ENCODE measurements at places on chromosomes 3 and 15. TPM values are rescaled to one million over a fixed set of nuclear protein-coding genes. Genes with fewer than 3 reads are reported as not detected.
A peak's percentile ranks its signal among the peaks of the same experiment; 100 is the strongest.

GRCh38 chr3:28947061-28947460, 333.8 kb upstream of the RBMS3 start:
- DNase-seq = no peak

DNA sequence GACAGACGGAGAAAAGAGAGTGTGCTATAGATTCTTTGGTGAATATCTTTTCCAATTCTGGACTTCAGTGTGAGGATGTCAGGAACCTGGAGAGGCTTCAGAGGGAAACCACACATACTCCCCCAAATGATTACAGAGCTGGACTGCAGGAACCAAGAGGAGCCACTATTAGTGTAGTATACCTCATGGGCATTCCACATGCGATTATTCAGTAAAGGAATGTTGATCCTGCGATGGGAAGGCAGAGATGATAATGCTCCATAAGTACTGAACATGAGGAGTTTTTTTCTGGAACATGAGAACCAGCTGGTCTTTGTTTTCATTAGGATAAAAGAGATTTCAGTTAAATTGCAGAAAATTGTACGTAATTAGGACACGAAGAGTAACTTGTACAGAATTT, 18.7 kb downstream of the STARD9 start:
- DNase-seq = no peak

- DNase-seq = no peak
Measured at GRCh38 chr3:60579734-60580133, 671.5 kb downstream of the FHIT start.

DNA sequence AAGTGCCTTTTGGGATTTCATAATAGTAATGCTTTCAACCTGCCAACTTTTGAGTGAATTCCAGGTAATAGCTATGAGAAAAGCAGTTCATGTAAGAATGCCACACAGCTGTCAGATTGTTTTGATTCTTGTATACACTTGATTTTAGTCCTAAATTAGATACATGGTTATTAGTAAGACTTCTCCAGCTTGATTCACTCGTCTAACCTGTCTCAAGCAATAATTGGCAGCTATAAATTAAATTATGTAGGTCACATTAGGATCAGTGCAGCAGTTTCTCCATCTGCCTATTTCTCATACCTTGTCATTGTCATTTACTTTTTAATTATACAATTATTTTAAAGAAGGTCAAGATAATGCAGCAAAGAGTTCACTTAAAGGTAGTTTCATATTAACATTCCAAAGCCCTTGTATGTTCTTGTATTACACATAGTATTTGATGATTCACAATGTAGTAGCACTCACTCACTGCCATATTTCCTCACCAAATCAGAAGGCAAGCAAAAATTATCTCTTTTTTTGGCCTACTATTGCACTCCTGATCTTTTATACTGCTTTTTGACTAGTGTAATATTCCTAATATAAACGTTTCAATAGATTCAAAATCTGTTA, 10.9 kb upstream of the CRYBG3 start:
- DNase-seq = no peak

- no peak for DNase-seq
Measured at GRCh38 chr15:29031502-29032228, 145.9 kb downstream of the APBA2 start.

DNA sequence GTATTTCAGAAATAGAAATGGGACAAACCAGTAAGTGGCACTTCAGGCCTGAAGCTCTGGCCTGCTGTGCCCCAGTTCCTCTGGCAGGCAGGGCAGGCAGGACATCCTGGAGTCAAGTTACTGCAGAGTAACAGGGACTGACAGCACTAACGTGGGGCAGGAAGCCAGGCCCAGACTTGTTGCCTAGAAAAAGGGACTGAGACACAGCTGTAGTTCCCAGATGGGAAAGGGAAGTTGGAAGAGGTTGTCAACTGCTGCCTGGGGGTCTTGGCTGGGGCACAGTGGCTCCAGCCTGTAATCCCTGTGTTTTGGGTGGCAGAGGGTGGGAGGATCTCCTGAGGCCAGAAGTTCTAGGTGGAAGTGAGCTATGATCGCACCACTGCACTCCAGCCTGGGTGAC, 171.9 kb downstream of the FMN1 start:
- DNase-seq = peak; percentile 46

- no peak for DNase-seq
Measured at GRCh38 chr3:40044487-40044886, 235.1 kb downstream of the MYRIP start.

GRCh38 chr15:94231723-94232468, 535 bp downstream of the MCTP2 start:
- peak; percentile 18 for DNase-seq

DNA sequence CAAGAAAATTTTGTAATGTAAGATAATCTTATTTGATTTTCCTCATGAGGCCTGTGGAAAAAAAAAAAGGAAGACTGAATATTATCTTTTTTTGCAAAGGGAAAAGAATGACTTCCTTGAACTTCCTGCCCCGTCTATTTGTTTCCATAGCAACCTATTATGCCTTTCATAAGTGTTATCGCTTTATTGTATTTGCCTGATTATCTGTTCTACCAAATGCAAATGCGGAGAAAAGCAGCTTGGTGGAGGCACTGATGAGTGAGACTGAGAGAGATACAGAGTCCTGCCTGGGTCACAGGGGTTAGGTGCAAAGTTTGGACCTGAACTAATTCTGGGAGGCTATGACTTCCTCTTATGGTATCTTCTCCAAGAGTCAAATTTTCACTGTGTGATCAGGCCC, 334.0 kb upstream of the KCNMB2 start:
- no peak for DNase-seq

GRCh38 chr15:70125605-70126004, 27.9 kb upstream of the TLE3 start:
- no peak for DNase-seq

- no peak for DNase-seq
Measured at GRCh38 chr3:170021083-170021482, 16.7 kb upstream of the GPR160 start.

DNA sequence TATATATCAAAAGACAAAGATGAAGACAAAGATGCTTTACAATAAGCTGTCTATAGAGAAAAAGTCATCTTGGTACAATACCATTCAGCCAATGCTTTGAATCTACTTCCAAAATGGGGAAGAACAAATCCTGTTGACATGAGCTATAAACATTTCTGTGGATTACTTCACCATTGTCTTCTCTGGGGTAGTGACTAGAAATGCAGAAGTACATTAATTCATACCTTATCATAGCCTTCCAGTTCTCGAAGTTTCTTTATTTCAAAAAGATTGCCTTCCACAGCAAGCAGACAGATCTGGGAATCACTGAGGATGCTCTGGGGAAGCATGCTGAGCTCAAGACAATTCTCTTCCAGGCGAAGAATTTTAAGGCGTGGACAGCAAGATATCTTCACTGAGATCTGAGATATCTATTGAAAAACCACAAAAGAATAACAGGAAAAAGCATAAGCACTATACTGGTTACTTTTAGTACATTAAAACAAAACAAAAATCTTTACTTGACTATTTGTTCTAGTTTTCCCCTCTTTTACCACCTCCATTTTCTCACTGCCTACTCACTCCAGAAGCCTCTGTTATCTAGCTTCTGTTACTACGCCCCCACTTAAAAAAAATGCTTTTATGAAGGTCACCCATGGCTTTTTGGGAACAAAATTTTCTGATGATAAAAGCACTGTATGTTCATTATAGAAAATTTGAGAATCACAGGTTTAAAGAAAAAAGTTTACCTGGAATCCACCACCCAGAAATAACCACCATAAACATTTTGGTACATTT, 3.6 kb downstream of the LRRC57 start:
- DNase-seq = no peak

DNA sequence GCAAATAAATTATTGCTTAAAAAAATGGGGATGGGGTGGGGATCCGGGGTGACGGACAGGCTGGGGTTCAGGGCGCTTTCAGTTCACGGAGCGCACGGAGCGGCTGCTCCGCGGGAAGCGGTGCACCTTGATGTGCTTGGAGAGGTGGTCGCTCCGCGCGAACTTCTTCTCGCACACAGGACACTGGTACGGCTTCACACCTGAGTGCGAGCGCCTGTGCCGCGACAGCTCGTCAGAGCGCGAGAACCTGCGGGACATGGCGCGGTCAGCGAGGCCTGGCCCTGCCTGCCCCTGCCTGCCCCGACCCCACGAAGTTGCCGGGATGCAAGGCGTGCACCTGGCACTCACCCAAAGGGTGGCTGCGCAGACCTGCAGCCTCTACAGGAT, 13.6 kb downstream of the KLF15 start:
- DNase-seq = no peak

DNA sequence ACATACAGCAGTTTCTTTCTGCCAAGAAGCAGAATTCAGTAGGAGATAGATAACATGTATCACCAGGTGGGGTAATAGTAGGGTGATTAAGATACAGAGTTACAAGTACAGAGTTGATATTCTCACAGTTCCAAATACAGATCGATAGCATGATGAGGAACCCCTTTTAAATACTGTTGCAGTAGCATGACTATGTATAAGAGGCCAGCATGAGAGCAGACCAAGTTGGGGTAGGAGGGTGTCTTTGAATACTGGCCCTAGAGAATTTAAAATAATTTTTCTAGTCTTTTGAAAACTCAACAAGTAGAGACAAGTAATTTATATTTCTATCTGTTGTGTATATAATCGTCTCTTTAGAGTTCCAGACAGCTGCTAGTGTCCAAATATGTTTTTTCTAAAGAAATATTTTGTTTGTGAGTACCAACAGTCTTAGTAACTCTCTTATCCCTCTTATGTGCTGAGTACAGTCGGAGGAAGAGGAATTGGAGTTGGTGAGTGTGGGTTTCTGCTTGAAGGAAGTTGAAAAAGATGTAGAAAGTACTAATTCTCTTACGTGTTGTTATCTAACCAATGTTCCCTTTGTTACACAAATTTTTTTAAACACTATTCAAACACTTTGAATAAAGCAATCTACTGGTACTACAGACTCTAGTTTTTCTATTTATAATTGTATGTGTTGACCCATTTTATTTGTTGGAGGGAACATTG, 30.2 kb downstream of the LYSMD4 start:
- no peak for DNase-seq

GRCh38 chr3:114079761-114080160, 23.2 kb downstream of the QTRT2 start:
- no peak for DNase-seq

DNA sequence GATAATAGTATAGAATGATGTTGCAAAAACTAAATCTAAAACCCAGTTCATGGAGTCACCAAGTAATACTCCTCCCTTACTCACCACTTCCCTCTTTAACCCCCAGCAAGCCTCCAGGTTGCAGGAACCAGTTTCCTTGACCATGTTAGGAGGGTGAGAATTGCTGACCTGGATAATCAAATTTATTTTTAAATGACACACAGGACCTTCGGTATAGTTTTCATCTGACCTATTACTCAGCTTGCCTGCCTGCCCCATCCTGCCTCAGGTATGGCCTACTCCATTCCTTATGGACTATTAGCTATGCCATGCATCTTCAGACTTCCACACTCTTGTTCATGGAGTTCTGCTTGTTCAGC, 883 bp downstream of the RTP4 start:
- DNase-seq = no peak

DNA sequence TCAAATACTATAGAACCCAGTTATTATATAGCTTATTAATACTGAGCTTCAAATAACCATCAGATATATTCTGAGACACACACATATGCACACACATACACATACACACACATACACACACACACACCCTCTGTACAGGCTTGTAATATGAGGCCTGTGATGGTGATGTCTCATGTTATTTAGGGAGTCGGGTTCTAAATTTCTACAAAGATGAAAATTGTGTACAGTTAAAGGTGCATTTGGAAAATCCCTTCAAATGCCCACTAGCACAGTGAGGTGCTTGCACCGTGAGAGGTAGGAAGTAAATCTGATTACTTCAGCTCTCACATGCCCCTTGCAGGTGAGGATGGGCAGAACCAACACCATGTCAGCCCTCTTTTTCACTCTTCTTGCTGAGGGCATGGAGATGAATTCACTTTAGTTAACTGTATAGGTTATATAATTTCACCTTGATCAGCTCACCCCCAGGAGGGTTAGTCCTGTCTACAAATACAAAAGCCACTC, 294.5 kb upstream of the PROK2 start:
- DNase-seq = no peak

DNA sequence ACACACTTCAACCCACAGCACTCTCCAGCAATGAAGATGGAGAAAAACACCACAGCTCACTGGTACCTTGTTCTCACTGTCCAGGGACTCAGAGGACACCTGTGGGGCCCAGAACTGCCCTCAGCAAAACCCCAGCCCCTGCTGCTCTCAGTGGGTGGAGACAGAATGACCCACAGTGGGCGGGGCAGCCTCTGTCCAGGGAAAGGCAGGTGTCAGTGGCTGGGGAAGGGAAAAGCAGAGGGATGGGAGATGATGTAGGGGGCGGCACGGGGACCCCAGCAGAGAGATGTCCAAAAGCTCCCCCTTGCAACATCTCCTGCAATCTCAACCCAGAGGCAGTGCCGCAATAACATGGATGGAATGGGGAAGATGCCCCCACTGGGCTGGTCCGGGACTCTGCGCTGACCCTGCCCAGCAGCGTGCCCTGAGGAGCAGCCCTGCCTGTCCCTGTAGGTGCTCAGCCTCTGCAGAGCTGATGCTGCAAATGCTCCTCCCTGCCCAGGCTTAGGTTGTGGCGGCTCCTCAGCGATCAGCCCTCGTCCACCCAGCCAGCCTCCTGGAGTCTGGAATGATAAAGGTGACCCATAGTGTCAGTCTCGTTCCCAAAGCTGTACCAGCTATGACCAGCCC, 193.9 kb downstream of the XXYLT1 start:
- DNase-seq = no peak

DNA sequence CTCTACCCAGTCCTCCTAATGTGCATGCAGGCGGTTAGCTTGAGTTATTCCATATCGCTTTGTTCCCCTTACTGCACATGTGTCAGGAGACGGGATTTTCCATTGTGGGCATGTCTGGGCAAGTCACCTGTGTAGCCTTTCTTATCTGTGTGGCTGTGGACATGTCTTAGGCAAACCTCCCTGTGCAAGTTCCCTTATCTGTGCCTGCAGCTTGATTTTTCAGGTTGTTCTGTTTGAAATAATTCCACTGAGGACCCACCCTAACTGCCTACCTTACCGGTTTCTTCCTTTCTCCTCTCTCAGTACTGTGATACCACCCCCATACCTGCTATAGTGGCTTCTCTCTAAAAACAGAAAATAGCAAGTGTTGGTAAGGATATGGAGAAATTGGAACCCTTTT, 113.6 kb downstream of the NEO1 start:
- DNase-seq = no peak

DNA sequence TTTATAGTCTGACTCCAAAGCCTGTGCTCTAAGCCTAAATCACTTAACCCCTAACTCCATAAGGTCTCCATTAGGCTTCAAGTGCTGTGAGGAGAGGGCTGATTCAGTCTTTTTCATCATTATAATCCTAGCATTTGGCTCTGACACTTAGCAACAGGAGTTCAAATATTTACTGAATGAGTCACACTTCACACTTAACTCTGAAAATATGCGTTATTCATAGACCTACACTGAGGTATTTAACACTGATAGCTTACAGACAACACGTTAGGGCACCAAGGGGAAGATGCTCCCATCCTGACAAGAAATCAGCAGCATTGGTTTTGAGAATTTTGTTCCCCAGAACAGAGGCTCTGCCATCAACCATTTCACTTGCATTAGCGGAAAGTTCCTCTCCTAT, 53.5 kb downstream of the MSL2 start:
- no peak for DNase-seq

CYP1A1 gene
- polyA plus RNA-seq = not detected

LRRFIP2 gene
- 47.7 TPM for polyA plus RNA-seq

SOX14 gene
- not detected for polyA plus RNA-seq

EIF4E3 gene
- polyA plus RNA-seq = 13.1 TPM

FBXW12 gene
- polyA plus RNA-seq = 0.73 TPM

TMCO5A gene
- polyA plus RNA-seq = not detected

GP9 gene
- 0.47 TPM for polyA plus RNA-seq

LYSMD4 gene
- 15.6 TPM for polyA plus RNA-seq

TMEM87A gene
- 68.5 TPM for polyA plus RNA-seq

GHRL gene
- polyA plus RNA-seq = 2.7 TPM

DIS3L gene
- 52.0 TPM for polyA plus RNA-seq

CCR1 gene
- polyA plus RNA-seq = 2.0 TPM

HRG gene
- 2.0 TPM for polyA plus RNA-seq

All from left kidney (tissue), 8 donors.